Left lung (tissue), 14 donors: ENCODE measurements at places on chromosomes 3 and 15. TPM values are rescaled to one million over a fixed set of nuclear protein-coding genes. Genes with fewer than 3 reads are reported as not detected.

- no peak for DNase-seq
These were observed 3.2 kb downstream of the AEN start for GRCh38 chr15:88624156-88624970.

SLC28A2 gene
- total RNA-seq = not detected

GRCh38 chr3:108673988-108674661, 83.1 kb downstream of the RETNLB start:
- DNase-seq = no peak

DNA sequence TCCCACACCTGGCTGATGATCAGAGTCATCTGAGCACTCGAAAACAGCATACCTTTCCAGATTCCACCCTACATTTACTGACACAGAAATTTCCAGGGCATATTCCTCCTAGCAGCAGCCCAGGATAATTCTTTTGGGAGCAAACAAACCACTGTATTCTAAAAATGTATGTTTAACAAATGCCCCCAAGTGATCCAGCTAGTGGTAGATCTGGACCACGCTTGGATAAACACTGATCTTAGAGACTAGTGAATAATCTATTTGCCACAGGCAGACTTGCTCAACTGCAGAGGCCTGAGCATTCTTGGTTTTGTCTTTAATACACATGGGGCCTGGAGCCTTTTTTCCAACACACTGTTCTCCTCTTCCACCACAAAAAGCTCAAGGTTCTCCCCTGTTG, 89.6 kb downstream of the TM4SF4 start:
- no peak for DNase-seq

- no peak for DNase-seq
These were observed 9.8 kb downstream of the RPUSD2 start for GRCh38 chr15:40578892-40579291.

GOLGA8Q gene
- total RNA-seq = 1.8 TPM
